ENCODE measurements at places on chromosomes 6 and 20.

DNA sequence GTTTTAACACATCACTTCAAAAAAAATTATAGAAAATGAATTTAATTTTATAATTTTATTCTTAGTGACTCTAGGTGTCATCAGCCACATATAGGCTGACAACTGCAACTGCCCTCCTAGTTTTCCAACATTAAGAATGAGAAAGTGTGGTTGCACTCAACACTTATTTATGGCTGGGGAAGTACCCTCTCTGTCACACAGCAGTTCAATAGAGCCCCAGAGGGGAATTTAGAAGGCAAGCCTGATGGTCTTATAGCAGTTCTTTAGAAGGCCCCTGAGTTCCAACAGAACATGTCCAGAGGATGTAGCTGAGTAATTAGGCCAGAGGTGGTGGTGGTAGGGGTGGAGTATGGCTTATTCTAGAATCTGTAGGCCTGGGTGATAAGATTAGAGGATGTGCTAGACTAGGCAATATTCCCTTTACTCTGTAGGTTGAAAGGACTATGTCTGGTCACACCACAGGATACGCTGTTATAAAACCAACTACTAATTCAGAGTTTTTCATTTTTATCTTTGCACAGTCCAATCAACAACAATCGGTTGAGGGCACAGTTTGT is 226.5 kb upstream of the CITED2 start:
- DNase-seq: no peak

- no peak for DNase-seq
Observed at GRCh38 chr6:26250698-26251044, 114.3 kb upstream of the BTN3A2 start.

- no peak for DNase-seq
Observed at GRCh38 chr6:121305957-121306607, 28.2 kb downstream of the TBC1D32 start.

GRCh38 chr6:141326426-141326825 is 806.3 kb upstream of the GJE1 start:
- DNase-seq: no peak

DNA sequence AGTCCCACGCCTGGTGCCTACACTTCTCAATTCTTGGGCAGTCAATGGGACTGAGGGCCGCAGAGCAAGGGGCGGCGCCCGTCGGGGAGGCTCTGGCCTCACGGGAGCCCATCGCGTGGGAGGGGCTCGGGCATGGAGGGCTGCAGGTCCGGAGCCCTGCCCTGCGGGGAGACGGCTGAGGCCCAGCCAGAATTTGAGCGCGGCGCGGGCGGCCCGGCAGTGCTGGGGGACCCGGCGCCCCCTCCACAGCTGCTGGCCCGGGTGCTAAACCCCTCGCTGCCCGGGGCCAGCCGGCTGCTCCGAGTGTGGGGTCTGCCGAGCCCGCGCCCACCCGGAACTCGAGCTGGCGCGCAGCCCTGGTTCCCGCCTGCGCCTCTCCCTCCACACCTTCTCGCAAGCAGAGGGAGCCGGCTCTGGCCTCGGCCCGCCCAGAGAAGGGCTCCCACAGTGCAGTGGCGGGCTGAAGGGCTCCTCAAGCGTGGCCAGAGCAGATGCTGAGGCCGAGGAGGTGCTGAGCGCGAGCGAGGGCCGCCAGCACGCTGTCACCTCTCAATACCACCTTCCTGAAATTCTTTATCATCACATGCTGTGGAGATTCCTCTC is 58.5 kb downstream of the BAK1 start:
- DNase-seq: no peak

GRCh38 chr6:149471801-149472200 is 13.0 kb downstream of the ZC3H12D start:
- no peak for DNase-seq

DNA sequence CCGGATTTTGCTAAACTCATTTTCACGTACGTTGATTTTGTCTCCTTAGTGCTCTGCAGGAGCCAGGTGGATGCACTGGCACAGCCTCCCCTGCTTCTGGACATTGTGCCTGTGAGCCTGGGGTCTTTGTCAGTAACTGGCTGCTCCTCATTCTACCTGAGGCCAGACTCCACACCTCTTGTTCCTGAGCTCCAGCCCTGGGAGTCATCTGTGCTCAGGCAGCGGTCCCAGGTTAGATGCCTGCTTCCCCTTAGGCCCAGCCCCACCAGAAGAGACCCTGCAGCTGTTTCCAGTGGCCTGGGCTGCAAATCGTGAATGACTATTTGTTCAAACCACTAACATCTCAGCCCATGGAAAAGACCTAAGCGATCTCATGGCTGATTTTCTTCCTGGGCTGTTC is 129.1 kb downstream of the ERMARD start:
- no peak for DNase-seq

DNA sequence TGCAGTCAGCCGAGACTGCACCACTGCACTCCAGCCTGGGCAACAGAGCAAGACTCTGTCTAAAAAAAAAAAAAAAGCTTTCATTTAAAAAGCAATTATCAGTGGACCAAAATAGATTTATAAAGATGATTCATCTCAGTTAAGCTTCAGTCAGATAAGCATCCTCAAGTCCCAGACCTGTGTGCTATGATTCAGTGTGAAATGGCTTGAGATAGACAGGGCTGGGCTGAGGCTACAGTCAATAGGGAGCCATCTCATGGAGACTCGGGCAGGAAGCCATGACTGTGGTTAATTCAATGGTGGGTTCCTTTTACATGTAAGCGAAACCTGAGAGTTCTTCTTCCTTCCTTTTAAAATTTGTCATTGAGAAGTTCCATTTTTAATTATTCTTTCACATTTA is 276.0 kb downstream of the TFAP2A start:
- DNase-seq: no peak

DNA sequence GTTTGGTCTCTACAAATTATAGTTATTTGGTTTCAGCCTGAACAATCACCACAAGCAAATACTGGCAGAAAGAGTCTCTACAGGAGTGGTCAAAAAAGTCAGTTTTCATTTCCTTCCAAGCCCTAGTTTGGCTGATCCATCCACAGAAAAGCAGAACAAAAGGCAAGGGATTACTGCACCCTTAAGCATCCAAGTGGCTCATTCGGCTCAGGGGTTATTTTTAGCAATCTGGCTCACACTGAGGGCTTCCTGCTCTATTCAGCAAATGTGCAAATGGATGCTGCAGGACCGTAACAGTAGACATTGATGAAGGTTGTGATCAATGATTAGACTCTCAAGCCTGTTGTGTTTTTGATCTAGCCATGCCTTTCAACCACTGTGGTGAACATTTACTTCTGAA is 62.2 kb upstream of the FABP7 start:
- no peak for DNase-seq

- no peak for DNase-seq
Observed at GRCh38 chr6:36131511-36132245, 1.4 kb downstream of the MAPK13 start.

GRCh38 chr20:31908424-31908823 is 38.0 kb downstream of the TTLL9 start:
- no peak for DNase-seq

- DNase-seq: no peak
Observed at GRCh38 chr6:111291336-111292259, 191.4 kb downstream of the REV3L start.

DNA sequence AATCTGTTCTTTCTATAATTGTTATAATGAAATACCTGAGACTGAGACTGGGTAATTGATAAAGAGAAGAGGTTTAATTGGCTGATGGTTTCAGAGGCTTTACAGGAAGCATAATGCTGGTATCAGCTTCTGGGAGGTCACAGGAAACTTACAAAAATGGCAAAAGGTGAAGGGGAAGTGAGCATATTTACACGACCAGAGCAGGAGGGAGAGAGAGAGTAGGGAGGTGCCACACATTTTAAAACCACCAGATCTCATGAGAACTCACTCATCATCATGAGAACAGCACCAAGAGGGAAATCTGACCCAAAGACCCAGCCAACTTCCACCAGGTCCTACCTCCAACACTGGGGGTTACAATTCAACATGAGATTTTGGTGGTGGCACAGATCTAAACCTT is 2.6 kb upstream of the SIRPB1 start:
- DNase-seq: no peak

DNA sequence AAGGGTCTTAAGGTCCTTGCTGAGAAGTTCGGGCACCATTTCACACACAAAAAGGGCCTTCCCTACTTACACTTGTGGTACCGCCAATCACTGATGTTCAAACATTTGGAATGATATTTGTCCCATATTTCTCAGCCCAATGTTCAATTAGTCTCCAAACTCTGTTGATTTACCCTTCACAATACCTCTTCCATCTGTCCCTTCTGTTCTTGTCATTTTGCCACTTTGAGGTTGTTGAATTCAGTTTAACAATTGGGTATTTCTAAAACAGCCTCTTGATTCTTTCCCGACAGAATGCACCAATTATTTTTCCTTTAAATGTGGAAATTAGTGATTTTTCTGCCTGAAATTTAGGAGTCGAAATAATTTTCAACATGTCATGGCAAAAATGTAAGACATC is 46.2 kb downstream of the NOX3 start:
- no peak for DNase-seq

GRCh38 chr6:168292826-168293225 is 26.8 kb downstream of the DACT2 start:
- DNase-seq: no peak

DNA sequence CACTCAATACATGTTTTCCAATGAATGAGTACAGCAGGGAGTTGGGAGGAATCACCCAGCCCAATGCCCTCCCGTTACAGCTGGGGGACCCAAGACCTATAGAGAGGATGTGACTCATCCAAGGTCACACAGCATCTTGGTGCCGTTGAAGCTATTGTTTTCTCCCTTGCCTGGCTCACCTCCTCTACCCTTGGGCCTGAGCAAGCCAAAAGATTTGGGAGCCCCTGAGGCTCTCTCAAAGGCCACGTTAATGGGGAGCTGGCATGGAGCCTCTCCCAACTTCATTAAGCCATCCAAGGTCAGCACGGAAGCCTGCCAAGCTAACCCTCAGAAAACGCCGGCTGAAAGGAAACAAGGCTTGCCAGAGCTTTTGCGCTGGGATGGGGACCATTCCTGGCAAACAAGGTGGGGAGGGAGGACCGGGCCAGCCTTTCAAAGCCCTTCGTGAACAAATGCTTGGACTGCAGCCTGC is 30.4 kb downstream of the KCNB1 start:
- no peak for DNase-seq

DNA sequence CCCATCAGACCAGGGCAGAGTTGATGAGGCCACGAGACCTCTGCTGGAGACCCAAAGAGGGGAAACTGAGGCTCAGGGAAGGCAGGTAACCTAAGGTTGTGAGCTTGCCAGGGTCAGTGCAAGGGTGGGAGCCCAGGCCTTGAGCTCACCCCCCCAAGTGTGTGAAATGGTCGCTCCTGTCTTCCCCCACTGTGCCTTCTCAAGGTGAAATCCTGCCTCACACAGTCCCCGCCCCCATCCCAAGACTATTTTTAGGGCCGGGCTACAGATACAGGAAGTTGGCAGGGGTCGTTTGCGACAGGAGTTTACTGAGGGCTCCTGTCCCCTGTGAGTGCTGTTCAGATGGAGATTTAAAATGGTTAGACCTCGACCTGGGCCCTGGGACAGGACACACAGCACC is 18.7 kb upstream of the GATA5 start:
- DNase-seq: no peak

DNA sequence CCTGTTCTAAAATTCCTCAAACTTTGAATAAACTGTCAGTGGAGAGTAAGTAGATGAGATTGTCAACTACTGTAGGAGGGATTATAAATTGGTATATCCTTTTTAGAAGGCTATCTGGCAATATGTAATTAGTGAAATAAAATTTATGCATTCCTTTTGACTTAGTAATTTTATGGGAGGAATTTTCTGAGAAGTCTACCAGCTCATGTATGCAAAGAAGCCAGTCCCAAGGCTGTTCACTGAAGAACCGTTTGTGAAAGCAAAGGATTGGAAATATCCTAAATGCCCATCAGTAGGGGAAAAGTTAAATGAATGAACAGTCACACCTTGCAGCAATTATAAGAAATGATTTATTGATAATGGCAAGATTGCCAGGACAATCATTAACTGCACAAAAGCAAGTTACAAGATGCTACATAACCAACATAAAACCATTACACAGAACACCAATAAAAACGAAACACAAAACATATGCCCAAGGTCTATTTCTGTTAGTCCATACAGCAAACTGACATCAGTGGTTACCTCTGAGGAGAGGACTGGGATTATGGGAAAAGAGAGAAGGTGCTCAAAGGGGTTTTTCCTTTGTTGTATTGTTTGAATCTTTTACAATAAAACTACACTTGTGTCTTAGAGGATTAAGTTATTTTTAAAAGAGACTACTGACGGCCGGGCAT is 4.6 kb upstream of the DSTN start:
- no peak for DNase-seq

DNA sequence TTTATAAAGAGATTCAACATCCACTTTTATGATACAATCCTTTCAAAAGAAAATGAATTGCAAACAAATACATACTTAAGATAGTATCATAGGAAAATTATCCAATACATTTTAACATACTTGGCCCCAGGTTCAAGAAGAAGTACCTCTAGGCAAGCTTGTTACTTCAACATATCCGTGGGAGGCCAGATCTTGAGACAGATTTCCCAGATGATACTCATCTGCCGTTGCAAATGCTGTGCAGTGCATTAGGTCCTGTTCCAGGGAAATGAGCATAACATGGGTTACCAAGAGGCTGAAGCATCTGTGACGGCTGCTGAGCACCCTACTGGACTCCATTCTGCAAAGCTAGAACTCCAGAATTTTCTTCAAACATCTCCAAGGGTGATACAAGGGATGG is 15.6 kb downstream of the RMND1 start:
- no peak for DNase-seq

GRCh38 chr6:18240230-18240629 is 24.1 kb downstream of the DEK start:
- no peak for DNase-seq

DNA sequence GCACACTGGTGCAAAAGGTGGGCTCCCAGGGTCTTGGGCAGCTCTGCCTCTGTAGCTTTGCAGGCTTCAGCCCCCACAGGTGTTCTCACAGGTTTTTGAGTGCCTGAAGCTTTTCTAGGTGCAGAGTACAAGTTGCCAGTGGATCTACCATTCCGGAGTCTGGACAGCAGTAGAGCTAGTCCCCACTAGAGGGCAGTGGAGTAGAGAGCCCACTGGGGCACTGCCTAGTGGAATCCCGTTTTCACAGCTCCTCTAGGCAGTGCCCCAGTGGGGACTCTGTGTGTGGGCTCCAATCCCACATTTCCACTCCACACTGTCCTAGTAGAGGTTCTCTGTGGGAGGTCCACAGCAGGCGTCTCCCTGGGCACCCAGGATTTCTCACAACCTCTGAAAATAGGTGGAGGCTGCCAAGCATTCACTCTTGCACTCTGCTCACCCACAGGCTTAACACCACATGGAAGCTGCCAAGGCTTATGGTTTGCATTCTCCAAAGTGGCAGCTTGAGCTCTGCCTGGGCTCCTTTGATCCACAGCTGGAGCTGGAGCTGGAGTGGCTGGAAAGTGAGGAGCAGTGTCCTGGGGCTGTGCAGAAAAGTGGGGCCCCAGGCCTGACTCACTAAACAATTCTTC is 86.3 kb upstream of the PROKR2 start:
- no peak for DNase-seq

Measured in lower lobe of right lung (tissue), 2 donors.